ENCODE measurements at places on chromosomes 12 and 14.

- no peak for DNase-seq
Observed at GRCh38 chr14:104103061-104103445, 17.6 kb downstream of the ASPG start.

DNA sequence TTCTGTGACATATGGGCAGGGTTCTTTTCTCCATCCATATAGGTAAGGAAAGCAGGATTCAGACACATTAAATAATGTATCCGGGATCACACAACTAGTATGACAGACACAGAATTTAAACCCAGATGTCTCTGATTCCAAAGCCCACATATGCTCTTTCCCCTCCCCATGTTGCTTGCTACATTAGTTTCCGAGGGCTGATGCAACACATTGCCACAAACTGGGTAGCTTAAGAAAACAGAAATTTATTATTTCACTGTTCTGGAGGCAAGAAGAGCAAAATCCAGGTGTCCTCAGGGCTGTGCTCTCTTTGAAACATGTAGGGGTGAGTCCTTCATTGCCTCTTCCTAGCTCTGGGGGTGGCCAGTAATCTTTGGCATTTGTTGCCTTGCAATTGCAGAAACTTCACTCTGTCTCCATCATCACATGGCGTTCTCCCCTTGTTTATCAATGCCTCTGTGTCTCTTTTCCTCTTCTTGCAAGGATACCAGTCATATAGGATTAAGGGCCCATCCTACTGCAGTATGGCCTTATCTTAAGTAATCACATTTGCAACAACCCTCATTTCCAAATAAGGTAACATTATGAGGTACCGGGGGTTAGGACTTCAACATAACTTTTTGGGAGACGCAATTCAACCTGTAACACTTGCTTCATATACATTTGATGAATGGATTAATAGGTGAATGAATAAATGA, 83.0 kb upstream of the CCND2 start:
- no peak for DNase-seq

DNA sequence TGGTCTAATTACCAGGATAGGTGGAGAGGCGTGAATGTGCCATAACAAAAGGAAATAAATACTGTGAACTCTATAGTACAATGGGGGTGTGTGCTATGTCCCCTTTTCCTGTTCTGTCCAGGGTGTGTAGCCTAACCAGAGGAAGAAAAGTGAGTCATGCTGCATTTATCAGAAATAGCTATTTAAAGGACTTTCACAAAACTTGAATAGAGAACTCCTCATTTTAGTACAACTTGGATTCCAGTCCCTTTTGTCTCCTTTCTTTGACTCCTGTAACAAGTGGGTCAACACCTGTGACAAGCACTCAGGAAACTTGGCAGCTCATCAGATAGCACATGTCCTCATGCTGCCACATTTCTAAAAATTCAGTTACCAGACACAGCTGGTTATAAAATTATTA, 123.4 kb downstream of the CCDC91 start:
- DNase-seq = no peak

DNA sequence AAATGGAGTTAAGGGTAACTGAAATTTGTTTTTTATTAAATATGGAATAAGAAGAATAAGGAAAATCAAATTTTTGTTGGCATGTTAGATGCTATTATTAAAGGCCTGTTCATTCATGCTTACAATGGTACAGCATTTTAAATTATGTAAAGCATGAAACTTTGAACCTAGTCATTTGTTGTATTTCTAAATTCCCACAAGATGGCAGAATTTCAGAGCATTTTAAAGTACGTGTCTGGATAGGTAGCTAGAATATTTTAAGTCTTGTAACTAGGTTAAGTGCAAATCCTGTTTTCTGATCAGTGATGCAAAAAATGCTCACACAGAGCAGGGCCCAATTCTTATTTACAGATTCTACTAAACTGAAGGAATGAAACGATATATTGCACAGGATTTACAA, 585.6 kb upstream of the MIS18BP1 start:
- DNase-seq = no peak

- DNase-seq = no peak
Observed at GRCh38 chr12:906062-906585, 43.4 kb downstream of the RAD52 start.

Data from activated effector memory CD4-positive, alpha-beta T cell treated with Interleukin-2 at 50 U/mL for 16 hours (primary cell).